ENCODE measurements at places on chromosomes 7 and 10.

DNA sequence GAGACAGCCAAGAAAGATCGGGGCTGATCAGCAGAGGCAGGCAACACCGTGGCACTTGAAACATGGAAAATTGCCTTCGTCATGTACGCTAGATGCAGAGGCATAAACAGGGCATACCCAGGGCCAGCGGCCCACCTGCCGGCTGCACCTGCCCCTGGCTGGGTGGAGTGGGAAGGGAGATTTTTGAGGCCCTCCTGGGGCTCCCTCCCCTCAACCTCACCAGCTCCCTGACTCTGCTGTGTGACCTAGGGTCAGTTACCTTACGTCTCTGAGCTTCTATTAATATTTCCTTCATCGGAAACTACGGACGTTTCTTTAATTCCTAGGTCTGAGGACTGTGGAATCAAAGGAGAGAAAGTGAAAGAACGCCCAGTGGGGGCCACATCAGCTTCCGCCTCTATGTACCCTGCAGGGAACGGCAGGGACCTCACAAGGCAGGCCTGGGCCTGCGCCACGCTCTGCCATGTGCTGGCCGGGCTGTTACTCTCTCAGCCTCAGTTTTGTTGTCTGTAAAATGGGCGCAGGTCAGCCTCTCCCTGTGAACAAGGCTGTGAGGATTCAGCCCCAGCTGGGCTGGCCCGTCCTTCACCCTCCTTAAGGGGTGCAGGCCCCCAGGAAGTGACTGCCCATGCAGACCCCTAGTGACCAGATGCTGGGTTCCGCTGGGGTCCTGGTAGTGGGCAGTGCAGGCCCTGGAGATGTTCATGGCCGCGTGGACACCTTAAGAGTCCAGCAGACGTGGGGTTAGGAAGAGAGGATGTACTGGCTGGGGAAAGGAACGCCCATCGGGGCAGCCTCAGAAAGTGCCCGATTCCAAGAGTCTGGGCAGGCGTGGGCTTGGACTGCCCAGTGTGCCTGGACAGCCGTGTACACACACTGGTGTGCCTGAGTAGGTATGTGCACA, 22.7 kb downstream of the ELFN1 start:
- DNase-seq, result no peak

DNA sequence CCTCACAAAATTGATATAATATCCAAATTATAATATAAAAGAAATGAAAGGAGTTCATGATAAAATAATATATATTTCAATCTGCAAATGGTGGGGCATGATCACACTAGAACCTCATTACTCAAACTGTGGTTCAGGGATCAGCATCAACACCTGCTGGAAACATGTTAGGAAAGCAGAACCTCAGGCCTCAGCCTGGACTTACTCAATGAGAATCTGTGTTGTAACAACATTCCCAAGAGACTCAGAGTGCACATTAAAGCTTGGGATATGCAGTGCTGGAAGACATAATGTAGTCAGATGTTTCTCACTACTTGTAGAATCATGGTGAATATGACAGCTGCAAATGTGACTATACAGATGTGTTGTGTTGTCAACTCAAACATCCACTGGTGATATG, 81.7 kb upstream of the ITPRID1 start:
- DNase-seq, result no peak

- no peak for DNase-seq
These were observed 58.4 kb downstream of the NEURL1 start for GRCh38 chr10:103551619-103552602.

DNA sequence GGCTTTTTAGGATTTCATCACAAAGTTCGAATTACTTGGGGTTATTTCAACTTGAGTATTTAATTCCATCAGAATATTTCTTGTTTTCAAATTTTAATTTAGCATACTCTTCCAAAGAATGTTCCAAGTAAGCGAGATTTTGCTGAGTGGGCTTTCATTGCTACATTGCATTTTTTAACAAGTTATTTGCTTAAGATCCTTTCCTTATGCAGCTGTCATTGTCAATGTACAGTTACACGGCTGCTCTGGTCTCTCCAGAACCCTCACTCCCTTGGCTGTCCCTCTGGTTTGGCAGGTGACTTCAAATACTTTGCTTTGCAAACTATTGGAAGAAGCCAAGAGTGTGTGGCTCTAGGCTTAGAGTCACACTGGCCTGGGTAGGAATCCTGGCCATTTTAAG, 80.0 kb downstream of the CFAP58 start:
- no peak for DNase-seq

GRCh38 chr10:56551037-56551436, 190.0 kb upstream of the ZWINT start:
- no peak for DNase-seq
